Smooth muscle cell of the brain vasculature (primary cell): ENCODE measurements at places on chromosomes 1 and 21.

DNA sequence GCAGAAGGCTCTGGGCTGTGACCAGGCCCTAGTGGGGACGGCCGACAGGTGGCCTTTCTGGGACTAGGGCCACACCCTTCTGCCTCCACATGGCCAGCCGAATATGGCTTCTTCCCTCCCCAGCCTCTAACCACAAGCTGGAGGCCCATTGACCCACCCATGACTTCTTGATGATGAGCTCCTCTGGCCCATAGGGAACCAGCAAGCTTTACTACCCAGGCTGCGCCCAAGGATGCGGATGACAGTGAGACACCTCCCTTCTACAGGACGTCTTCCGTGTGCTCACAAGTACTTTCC lies 41.0 kb downstream of the LDLRAD2 start:
- no peak for DNase-seq

GRCh38 chr1:118986555-118987467 lies 1.3 kb downstream of the TBX15 start:
- no peak for DNase-seq

GRCh38 chr1:1602968-1603506 lies 3.1 kb upstream of the FNDC10 start:
- no peak for DNase-seq

GRCh38 chr1:82057011-82057410 lies 256.3 kb downstream of the ADGRL2 start:
- no peak for DNase-seq

GRCh38 chr1:158002631-158003405 lies 9.4 kb downstream of the KIRREL1 start:
- DNase-seq: no peak

GRCh38 chr1:70327306-70328076 lies 27.0 kb downstream of the ANKRD13C start:
- no peak for DNase-seq

- no peak for DNase-seq
Measured at GRCh38 chr1:145993618-145994390, 2.6 kb downstream of the TXNIP start.

DNA sequence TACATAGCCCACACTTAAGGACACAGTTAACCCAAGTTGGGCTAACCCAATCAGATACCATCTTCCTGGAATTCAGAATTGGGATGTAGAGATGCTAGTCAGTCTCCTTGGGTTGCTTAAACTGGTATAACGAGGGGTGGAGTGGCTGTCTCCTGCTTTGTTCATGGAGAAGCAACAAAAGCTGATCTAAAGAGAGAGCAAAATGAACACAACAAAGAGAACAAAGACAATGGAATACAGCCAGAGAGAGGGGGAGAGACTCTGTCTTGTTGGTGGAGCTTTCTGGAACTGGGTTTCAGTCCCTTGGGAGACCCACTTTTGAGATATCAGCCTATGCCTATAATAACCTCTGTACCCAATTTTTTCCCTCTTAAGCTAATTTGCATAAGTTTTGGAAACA lies 138.1 kb downstream of the ATG4C start:
- DNase-seq: no peak

GRCh38 chr1:53837646-53837923 lies 511 bp downstream of the NDC1 start:
- DNase-seq: no peak

DNA sequence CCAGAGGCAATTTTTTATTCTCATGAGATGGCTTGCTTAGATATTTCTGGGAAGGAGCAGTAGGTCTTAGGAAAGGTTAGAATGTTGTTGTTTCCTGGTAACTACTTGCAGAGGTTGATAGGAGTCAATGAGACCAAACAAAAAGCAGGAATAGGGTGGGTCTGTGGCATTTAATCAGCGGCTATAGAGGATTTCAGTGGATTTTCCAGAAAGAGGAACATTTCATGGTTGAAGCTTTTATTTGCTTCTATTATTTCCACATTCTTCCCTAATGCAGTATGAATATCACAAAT lies 111.3 kb upstream of the PALMD start:
- DNase-seq: no peak

DNA sequence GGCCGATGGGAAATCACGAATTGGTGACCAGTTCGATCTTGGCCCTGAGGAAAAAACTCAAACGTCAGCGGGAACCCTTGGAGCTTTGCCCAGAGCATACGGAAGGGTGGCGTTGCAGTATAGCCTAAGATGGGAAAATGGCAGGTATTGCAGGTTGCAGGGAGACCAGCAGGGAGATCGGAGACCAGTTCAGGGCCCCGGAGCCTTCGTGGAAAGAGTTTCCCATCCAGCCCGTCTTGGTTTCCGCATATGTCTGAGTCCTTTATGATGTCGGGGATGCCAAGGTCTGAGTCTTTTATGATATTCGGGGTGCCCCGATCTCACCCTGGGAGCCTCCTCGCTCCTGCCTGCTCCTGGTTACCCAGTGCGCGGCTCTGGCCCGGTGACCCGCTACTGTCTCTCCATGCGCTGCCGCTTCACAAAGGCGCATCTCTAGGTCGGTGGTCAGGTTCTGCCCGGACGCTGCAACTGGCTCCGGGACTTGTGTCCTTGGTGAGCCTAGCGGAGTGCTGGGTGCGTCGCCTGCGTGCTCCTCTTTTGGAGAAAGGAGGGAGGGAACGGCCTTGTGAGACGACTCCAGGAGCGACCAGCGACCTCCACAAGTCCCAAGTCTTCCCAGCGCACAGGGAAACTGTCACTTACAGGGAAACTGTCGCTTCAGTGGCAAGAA lies 94.2 kb downstream of the PRKAB2 start:
- no peak for DNase-seq

DNA sequence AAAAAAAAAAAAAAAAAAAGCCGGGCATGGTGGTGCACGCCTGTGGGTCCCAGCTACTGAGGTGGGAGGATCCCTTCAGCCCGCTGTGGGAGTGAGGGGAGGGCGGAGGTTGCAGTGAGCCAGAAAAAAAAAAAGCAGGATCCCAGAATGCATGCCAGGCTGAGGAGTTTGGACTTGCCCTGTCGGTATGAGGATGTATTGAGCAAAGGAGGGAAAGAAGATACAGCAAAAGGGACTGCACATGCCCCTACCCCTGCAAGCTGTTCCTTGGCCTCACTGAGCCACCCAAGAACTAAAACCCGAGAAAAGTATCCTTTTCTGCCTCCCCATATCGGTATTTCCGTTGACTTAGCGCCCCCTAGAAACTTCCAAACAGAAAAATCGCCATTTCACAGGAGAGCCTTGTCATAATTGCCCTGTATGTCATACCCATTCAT lies 1.3 kb upstream of the GPATCH4 start:
- DNase-seq: no peak
